ENCODE measurements at places on chromosomes 12 and 14.

DNA sequence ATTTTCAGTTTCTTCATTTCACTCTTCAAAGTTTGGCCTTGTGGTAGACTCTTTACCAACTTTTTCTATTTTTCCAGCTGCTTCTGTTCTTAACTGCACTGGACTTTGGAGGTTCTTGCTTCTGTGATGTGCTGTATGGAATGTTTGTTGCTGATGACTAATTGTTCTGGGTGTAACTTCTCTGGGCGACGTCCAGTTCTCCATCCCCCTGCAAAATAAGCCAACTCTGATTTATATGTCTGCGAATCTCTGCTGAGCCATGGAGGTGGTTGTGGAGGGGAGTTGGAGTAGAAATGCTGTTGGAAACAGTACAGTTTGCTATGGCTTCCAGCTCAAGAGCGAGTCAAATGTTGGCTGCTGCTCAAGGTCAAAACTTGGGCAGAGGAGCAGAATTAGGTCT, 113.9 kb upstream of the DYRK2 start:
- no peak for DNase-seq

- DNase-seq, result peak; percentile 57
Observed at GRCh38 chr12:50057000-50057841, at the start of gene ASIC1. Gene ASIC1 (plus strand): TSS chr12:50057596. CDS start chr12:50058767, 1,171 bp downstream.

GRCh38 chr14:77007975-77008421, 20.5 kb downstream of the IRF2BPL start:
- DNase-seq, result no peak

GRCh38 chr14:95679998-95680735, 6.1 kb upstream of the TCL1B start:
- no peak for DNase-seq

DNA sequence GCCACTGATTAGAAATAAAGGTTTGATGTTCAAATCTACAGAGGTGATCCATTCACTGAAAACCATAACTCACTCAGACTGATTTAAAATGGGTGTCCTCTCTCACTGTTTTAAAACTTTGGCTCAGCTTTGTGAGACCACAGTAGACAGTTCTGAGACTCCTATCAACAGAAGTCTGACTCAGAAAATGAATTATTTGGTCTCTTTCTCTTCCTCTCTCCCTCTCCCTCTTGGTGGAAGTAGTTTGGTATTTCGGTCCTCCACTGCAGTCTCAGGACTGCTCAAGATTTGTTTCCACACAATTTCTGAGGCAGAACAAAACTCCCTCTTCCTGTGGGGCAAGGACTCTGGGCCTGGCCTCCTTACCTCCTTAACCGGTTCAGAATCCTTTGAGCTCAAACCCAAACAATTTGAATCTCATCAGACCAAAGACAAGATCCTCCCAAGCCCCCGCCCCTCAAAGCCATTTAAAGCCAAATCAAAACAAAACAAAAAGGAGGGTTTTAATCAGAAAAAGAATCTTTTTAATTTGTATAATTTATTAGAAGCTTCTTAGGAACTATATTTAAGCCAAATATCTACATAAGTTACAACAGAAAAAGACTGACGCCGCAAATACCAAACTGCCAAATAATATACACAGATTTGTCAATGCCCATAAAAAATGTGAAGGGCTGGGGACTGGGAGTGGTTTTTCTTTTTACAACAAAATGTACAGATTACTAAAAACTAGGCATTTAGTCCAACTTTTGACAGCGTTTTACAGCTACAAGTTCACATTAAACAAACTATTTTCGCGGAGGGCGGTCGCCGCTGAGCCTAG, 3.9 kb downstream of the NKX2-1 start:
- DNase-seq, result no peak

DNA sequence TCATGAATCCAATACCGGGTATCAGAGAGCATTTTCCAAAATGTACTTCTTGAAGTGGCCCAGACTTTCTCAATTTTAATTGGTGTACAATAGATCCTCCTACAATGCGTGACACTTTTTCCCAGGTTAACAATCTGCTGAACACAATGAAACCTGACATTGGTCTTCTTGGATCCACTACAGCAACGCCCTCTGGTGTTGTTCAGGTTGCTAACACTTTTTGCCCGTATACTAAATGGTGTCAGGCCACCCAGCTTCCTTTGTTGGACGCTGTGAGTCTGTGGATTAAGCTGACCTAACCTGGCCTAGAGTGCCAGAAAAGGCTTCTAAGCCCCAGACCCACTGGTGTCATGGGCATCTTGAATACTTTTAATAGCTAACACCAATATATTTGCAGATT, 89.2 kb downstream of the KCNK10 start:
- peak; percentile 3 for DNase-seq

GRCh38 chr12:19970116-19970515, 398.2 kb upstream of the PDE3A start:
- no peak for DNase-seq

DNA sequence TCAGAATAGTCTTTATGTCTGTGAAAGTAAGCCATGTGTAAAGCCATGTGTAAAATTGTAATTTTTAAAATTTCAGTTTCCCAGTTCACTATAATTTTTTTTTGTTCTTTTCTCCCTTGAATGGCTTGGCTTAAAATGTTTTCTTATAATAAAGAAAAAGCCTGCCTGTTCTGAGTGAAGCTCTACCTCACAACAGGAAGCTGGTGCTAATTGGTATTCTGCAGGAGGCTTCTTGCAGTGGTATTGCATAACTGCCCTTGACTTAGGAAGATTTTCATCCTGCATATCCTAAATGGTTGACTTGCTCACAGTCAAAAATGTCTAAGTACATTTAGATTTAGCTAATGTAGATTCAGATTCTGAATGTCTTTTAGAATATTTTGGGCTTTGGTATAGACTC, 49.5 kb downstream of the ATP2A2 start:
- no peak for DNase-seq

DNA sequence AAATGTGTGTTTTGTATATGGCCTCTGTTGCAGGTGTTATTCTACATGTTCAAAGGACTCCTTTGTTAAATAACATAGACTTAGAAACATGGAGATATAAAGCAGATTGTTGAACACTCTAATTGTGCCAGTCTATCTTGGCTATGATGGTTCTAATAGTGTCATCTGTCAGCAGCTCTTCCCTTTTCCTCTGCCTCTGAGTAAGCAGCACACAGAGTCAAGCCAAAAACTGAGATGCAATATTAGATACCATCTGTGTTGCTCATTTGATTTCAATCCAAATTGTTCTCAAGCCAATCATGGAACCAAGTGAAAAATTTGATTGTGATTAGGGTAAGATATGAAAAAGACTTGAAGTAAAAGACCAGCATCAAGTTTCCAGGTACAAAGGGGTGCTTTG, 871.1 kb upstream of the MGAT4C start:
- DNase-seq, result no peak

GRCh38 chr14:49992901-49993339, 100.0 kb downstream of the ARF6 start:
- peak; percentile 46 for DNase-seq

DNA sequence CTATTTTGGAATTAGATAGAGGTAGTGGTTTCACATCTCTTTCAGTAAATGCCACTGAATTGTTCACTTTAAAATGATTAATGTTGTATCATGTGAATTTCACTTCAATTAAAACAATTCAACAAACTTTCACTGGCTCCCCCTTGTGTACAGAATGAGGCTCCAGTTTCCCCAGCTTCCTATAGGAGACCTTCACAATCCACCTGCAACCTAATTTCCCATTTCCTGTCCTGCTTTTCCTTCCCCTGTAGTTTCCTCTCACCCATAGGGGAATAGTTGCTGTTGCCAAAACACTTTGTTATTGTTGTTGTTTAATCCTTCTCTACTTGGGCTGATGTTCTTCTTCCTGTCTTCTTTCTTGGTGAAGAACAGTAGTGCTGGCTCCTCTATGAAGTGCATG, 59.8 kb downstream of the NPAS3 start:
- no peak for DNase-seq

- no peak for DNase-seq
Observed at GRCh38 chr12:18135509-18135908, 45.5 kb upstream of the RERGL start.

GRCh38 chr12:111864913-111865312, 22.9 kb downstream of the MAPKAPK5 start:
- DNase-seq, result no peak

DNA sequence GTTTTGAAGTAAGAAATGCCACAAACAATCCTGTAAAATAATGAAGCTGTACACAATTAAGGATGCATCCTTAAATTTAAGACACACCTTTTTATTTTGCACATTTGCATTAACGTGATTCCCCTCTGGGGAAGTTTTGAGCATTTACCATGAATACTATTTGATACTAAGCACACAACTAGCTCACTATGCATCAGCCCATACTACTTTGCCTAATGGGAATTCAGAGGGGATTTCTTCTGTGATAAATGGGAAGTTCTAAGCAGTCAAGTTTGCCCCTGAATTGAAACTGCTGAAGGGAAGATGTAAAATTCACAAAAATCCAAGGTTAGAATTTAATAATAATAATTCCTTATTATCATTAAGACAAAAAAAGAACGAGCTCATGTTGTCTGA, 27.4 kb downstream of the SINHCAF start:
- DNase-seq, result no peak

GRCh38 chr14:70357557-70357956, 1.9 kb downstream of the COX16 start:
- DNase-seq, result no peak

GRCh38 chr12:87866578-87867292, 162.5 kb downstream of the C12orf50 start:
- DNase-seq, result no peak

GRCh38 chr14:81018251-81018650, 62.8 kb downstream of the TSHR start:
- no peak for DNase-seq

- DNase-seq, result no peak
Observed at GRCh38 chr14:89493877-89494634, 77.0 kb upstream of the FOXN3 start.

DNA sequence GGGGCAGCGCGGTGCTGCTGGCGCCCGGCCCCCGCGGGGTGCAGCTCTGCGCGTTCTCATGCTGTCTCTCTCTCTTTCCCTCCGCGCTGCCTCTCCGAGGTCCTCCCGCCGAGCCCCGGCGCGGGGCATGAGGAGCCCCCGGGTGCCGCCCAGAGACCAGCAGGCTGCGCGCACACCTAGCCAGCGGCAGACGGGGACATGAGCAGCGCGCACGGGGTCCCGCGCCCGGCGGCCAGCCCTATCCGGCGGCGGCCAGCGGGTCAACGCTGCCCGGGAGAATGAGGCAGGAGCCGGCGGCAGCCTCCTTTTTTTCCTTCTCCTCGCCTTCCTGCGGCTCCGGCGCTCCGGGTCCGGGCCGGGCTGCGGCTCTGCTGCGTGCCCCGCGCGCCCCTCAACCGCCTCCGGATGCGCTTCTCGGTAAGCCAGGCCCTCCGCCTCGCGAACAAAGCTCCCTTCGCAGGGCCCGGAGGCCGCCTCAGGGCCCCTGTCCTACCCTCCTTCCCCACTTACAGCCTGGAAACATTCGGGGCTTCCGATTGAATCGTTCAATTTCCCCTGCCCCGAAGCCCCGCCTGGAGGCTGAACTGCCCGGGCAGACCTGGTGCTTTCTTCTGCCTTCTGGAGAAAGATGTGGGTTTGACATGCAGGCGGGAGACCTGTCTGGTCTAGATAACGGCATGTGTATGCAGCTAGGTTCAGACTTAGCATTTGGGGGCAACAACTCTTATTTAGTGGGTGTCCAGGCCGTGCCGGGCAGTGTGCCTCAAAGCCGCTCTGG, at the start of gene TUNAR:
TSS of gene TUNAR (plus strand) at position 72 of the 778 bp plus-strand sequence.
- DNase-seq, result no peak

GRCh38 chr12:99658671-99659349, 11.3 kb downstream of the GARIN6 start:
- no peak for DNase-seq

DNA sequence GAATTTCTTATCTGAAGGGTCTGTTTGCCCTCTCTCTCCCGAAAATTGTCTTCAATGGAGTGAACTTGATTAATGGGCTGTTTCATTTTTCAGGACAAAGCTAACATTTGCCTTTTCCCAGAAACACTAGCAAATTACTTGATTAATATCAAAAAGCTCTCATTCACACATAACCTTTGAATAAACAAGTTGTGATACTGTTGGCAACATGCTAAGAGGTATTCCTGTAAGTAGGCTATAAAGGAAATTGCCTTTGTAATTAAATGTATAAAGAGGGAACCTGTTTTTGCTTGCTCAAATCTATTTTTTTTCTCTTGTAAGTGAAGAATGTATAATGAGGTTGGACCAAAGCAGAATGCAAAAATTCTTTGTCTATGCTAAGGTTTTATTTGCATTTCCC, 457.2 kb downstream of the TMTC2 start:
- no peak for DNase-seq

DNA sequence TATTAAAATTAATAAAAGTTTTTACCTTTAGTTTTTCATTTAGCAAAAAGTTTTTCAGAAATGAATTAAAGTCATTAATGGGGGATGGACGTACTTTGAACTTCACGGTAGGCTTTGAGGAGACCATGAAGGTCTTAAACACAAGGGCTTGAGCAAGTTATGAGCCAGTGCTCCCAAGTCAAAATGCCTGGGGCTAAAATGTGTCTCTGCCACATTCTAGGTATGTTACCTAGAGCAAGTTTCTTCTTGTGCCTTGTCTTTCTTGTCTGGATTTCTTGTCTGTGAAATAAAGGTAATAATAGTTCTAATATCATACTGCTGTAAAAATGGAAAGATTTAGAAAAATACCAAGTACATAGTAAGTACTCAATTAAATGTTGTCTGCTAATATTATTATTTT, 132.7 kb upstream of the USP15 start:
- no peak for DNase-seq

GRCh38 chr14:95327558-95328374, 8.1 kb upstream of the CLMN start:
- DNase-seq, result no peak

DNA sequence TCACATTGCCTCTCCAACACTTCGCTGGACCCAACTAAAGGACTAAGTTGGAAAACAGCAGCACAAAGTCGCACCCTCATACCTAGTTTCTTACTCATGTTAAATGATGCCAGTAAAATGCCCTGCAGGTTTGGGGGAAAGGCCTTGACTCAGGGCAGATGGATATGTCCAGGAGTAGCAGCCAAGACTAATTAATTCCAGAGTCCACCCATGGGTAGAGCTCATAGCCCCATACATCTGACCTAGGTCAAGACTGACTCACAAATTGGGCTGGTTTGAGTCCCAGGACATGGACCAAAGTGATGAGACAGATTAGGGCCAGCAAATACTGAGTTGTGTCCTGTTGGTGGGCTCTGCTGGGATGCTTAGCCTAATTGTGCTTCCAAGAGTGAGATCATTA, 224.0 kb upstream of the BTG1 start:
- DNase-seq, result no peak

DNA sequence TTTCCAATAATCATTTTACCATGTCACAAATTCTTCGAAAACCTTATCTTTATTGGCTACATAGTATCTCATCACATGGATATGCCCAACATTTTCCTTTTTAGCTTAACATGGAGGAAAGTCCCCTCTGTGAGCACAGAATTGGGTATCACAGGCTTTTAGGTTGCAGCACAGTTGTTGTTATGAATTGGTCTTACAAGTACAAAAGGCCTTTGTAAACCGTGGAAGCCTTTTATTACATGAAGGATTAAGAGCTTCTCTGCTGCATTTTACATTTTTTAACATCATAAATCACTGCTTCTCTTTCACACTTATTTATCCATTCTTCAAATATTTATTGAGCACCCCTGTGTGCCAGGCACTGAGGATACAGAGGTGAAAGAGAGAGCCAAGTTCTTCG, 26.2 kb downstream of the UBE3B start:
- no peak for DNase-seq

GRCh38 chr12:89355243-89356068, 3.2 kb upstream of the DUSP6 start:
- DNase-seq, result no peak
